ENCODE measurements at places on chromosomes 4 and X. TPM values are rescaled to one million over a fixed set of nuclear protein-coding genes. Genes with fewer than 3 reads are reported as not detected.

SLC9A7 gene
- polyA plus RNA-seq = 11.4 TPM

MAGEA6 gene
- polyA plus RNA-seq = 11.3 TPM

TASL gene
- polyA plus RNA-seq = not detected

DMRTC1B gene
- polyA plus RNA-seq = not detected

GRCh38 chr4:53007024-53007423 lies 144.9 kb downstream of the RASL11B start:
- no peak for DNase-seq
